ENCODE measurements at places on chromosomes 1 and 21.

DNA sequence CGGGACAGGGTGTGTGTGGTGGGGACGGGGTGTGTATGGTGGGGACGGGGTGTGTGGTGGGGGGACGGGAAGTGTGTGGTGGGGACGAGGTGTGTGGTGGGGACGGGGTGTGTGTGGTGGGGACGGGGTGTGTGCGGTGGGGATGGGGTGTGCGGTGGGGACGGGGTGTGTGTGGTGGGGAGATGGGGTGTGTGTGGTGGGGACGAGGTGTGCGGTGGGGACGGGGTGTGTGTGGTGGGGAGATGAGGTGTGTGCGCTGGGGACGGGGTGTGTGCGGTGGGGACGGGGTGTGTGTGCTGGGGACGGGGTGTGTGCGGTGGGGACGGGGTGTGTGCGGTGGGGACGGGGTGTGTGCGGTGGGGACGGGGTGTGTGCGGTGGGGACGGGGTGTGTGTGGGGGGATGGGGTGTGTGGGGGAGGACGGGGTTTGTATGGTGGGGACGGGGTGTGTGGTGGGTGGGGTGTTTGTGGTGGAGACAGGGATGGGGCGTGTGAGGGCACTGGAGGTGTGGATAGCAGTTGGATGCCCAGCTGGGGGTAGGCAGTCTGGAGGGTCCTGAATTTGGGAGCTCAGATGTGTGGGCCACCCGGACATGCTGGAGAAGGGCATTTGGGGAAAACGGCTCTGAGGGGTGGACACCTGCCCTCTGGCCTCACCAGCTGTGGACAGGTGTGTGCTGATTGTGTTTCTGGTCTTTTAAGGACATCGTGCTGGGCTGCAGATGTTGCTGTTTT, 16.9 kb downstream of the IBA57 start:
- DNase-seq, result no peak

DNA sequence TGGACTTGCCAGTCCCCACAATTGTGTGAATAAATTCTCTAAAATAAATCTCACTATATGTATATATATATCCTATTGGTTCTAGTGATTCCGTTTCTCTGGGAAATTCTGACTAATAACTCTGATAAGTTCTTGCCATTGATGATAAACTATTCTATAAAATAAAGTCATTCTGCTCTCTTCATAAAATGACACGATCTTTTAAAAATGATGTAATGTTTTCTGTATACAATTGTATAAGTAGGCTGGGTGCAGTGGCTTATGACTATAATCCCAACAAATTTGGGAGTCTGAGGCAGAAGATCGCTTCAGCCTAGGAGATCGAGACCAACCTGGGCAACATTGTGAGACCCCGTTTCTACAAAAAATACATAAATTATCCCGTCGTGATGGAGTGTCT, 541.0 kb upstream of the ADGRL4 start:
- no peak for DNase-seq

DNA sequence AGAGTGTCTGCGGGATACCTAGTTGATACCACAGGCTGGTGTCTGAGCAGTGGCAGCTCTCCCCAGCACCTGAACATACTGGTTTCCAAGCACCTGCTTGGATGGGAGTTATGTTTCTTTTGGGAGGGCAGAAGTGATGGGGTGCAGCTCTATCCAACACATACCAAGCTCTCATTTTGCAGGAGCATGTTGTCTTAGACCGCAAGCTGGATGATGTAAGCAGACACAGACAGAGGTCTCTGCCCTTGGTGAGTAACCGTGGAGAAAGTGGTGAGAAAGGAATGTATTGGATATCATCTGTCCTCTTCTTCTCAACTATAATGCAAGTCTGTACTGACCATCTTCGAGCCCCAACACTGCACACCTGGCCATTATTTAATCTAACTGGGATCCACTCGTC, 37.4 kb downstream of the ZNF496 start:
- no peak for DNase-seq

DNA sequence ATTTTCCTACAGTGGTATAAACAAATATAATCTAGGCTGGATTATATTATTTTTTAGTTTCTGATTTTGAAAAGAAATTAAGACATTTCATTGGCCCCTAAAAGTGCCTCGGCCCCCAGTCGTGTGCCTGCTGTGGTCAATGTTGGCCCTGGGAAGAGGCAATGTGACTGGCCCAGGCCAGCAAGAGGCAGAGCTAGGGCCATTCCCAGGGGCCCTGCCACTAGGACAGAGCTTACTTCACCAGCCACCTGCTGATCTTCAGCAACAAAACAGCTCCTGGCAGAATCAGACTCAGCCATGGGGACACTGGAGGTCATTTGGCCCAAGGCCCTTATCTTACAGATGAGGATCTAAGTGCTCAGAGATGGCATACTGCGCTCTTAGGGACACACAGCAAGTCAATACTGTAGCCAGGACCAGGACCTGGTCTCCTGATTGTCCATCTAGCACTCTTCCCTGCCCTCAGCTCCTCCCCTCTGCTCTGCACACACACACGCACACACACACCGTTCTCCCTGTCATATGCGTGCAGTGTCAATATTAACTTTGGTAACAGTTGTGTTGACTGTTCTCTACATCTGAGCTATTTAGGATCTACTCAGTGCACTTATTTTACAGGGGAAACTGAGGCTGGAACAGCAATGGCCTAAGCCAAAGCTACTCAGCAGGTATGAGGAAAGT, 16.6 kb upstream of the KLHDC7A start:
- no peak for DNase-seq

GRCh38 chr1:13723810-13724209, 23.8 kb downstream of the PRDM2 start:
- no peak for DNase-seq

DNA sequence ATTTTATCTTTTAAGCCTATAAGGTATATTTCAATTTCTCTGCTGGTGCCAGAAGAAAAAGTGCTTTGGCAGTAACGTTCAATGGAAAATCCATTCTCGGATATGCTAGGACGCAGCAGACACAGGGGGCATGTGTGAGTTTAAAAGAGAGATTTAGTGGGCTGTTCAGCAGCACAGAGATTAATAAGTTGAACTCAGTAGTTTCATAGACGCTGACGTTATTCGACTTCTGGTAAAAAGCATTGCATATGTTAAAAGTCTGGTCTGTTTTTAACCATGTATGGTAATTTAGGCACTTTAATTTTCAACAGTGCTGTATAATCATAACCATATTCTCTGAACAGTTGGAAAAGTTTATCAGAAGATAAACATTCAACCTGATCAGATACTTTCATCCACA, 99.6 kb downstream of the ATP6V1G3 start:
- DNase-seq, result no peak

GRCh38 chr1:218383051-218383450, 37.9 kb downstream of the TGFB2 start:
- DNase-seq, result no peak

- no peak for DNase-seq
Observed at GRCh38 chr1:1213345-1214265, at the start of gene TNFRSF4. Gene TNFRSF4, minus strand, starts transcription at chr1:1214153. Its CDS starts 26 bp downstream, at chr1:1214127.

All from pons (tissue), 1 donor.